ENCODE measurements at places on chromosomes 5 and 9.

- DNase-seq: no peak
These were observed 77.8 kb downstream of the SLC38A9 start for GRCh38 chr5:55634209-55634805.

DNA sequence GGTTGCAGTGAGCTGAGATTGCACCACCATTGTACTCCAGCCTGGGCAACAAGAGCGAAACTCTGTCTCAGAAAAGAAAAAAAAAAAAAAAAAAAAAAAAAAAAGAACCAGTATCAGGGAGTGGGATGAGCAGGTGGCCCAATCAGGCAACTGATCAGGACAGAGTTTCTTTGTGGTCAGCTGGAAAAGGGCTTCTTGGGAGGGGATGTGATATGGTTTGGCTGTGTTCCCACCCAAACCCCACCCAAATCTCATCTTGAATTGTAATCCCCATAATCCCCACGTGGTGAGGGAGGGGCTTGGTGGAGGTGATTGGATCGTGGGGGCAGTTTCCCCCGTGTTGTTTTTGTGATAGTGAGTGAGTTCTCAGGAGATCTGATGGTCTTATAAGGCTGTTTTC, 4.7 kb upstream of the GCNT1 start:
- DNase-seq: no peak

DNA sequence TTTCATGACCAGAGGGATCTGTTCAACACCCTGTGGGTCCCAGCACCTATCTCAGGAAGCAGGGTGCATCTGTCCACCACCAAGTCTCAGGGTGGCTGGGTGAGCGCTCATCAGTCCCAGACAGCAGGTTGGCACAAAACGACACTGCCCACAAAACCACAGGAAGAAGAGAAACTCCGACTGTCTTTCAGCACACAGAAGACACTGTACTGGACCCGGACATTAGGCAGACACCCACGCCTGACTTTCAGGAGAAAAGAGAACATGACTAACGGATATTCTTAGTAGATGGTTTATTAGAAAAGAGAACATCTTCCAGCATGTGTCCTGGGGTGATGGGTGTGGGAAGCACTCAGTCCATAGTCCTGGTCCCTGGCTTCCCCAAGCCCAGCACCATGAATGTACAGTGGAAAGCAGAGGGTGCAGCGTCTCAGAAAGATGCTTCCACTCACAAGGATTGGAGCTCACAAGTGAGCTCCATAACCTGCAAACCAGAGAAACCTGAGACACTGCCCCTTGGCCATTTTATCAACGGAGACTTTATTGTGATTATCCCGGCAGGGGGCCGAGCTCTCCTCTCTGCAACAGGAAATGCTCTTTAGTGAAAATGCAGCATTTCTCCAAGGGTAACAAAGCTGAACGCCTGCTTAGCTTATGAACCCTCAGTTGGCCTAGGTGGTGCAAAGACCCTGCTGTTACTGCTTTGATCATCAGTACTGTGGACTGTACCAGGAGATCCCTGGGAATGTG, 35.8 kb upstream of the LCP2 start:
- no peak for DNase-seq

DNA sequence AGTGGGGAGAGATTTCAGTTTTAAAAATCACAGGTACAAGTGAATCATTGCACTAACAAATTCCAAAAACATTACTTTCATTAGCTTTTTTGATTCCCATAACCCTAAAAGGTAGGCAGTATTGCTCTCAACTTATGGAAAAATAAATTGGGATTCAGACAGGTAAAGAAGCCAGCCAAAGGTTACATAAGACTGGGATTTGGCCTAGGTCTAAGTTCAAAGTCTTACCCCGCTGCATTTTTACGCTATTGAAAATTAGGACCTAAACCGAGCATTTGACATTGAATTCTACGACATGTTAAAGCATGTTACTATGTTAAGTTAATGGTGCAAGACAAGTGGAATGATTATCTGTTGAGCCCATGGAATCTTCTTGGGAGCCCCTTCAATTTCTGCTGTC, 89.6 kb downstream of the ENC1 start:
- no peak for DNase-seq

- DNase-seq: no peak
These were observed 167.8 kb downstream of the TRIO start for GRCh38 chr5:14310901-14311300.

Data from hepatic stellate cell (primary cell).